Stimulated activated CD8-positive, alpha-beta memory T cell treated with anti-CD3 and anti-CD28 coated beads, Interleukin-2, amount 100 ng/mL, for 1 hour (primary cell): ENCODE measurements at places on chromosomes 2 and 18.

- no peak for DNase-seq
These were observed 220.1 kb upstream of the DPP10 start for GRCh38 chr2:114222344-114222743.

DNA sequence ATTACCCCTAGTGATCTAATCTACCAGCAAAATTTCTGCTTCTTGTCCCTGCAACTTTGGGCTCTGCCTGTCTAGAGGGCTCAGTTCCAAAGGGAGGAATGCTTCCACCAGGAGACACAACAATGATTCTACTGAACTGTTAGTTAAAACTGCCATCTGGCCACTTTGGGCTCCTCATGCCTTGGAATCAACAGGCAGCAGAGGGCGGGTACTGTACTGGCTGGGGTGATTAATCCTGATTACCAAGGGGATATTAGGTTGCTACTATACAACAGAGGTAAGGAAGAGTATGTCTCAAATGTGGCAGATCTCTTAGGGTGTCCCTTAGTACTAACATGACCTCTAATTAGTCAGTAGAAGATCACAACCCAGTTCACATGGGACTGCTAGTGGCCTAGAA is 21.4 kb downstream of the HADHA start:
- DNase-seq: no peak

DNA sequence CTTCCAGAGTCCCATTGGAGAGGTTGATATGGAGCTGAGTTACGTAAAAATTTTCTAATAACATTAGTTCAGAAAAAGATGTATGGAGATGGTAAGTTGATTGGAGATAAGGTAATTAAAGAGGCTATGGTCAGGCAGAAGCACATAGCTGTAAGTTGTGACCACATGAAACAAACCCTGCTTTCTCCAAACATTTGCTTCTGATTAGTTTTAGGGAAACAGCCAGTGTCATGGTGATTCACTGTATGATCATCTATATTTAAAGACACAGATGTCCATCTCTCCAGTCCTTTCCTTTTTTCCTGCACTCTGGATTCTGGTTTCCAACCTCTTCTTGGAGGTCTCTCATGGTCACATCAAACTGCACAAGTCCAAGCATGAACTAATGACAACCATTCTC is 1550.8 kb upstream of the PIK3C3 start:
- DNase-seq: no peak

GRCh38 chr2:8576525-8577167 is 105.2 kb upstream of the ID2 start:
- DNase-seq: no peak

- DNase-seq: no peak
These were observed 83.7 kb upstream of the SLC1A4 start for GRCh38 chr2:64905338-64906024.

DNA sequence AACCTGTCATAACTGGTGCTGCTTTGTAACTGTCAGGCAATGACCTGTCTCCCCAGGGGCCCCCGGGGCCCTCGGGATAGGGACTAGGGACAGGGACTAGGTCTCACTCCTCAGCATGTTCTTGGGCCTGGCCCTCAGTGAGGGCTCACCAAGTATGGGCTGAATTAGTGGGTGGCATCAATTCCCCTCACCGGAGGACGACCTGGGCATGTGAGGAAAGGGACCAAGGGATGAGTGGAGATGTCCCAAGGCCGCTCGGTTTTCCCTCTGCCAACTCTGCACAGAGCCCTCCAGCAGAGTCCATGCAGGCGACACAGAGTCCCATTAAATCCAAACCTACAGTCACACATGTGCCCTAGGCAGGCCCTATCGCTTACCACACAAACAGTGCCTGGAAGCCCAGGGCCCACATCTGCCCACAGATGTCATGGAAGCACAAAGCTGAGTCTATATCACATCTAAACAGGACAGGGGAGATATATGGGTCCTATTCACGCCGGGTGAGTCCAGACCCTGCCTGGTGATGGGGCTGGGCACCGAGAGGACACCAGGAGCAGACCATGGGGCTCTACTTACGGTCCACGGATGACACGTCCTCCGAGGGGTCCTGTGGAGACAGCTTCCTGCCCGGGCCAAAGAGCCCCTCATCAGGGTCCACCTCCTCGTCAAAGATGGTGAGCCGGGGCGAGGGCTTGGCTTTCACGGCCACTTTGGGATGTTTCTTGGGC is 26.6 kb downstream of the HS1BP3 start:
- no peak for DNase-seq

GRCh38 chr18:43267818-43268217 is 9.5 kb downstream of the SYT4 start:
- DNase-seq: no peak

DNA sequence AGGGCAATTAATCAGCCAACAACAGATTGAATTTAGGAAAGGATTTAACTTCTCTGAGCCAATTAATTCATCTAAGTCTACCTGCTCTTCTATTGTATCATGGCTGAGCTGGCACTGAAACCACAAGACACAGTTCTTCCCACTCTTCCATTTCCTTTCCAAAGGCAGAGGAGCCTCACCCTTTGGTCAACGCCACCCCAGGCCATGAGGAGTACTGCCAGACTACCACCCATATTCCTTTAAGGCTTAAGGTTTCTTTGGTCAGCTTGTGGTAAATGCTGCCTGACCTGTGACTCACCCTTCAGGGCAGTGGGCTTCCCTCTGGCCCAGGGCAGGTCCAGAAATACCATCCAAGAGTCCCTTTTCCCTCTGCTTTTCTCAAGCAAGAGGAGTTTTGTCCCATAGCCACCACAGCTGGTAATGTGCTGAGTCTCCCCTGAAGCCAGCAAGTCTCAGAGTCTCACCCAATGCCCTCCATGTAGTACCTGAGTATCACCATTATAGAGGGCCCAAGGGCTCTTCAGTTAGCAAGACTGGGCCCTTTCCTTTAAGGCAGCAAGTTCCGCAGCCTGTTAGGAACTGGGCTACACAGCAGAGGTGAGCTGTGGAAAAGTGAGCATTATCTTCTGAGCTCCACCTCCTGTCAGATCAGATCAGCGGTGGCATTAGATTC is 900.5 kb upstream of the CRIM1 start:
- no peak for DNase-seq

- DNase-seq: no peak
These were observed 270.1 kb downstream of the EIPR1 start for GRCh38 chr2:3107567-3107966.
